ENCODE measurements at places on chromosomes 1 and 21.

GRCh38 chr1:182122913-182123260, 61.4 kb upstream of the ZNF648 start:
- no peak for DNase-seq

GRCh38 chr1:181554465-181554864, 71.1 kb downstream of the CACNA1E start:
- no peak for DNase-seq

DNA sequence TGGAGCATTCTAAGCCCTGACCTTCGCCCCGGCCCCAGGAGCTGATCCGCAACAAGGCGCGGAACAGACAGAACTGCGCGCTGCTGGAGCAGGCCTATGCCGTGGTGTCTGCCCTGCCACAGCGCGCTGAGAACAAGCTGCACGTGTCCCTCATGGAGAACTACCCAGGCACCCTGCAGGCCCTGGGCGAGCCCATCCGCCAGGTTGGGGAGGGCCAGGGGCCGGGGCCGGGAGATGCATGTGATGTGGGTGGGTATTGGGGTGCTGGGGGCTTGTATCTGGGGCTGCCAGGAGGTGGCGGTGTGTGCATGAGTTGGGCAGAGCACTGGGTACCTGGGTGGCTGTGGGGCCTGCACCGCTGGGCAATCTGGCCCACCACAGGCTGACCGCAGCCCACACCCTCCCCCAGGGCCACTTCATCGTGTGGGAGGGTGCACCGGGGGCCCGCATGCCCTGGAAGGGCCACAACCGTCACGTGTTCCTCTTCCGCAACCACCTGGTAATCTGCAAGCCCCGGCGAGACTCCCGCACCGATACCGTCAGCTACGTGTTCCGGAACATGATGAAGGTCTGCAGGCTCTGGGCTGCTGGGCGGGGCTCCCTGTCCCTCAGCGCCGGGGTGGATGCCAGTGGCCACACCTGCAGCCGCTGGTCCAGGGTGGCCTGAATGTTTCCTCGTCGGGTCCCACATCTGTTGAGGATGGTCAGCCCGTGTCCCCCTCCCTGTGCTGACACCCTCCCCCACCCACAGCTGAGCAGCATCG, 65.8 kb downstream of the TRIM11 start:
- DNase-seq = no peak

- no peak for DNase-seq
Observed at GRCh38 chr1:228655796-228656394, 79.4 kb upstream of the RHOU start.

- no peak for DNase-seq
Observed at GRCh38 chr1:157252473-157252872, 114.3 kb upstream of the ETV3 start.

GRCh38 chr21:44615911-44616590, 4.2 kb downstream of the KRTAP10-8 start:
- DNase-seq = no peak

DNA sequence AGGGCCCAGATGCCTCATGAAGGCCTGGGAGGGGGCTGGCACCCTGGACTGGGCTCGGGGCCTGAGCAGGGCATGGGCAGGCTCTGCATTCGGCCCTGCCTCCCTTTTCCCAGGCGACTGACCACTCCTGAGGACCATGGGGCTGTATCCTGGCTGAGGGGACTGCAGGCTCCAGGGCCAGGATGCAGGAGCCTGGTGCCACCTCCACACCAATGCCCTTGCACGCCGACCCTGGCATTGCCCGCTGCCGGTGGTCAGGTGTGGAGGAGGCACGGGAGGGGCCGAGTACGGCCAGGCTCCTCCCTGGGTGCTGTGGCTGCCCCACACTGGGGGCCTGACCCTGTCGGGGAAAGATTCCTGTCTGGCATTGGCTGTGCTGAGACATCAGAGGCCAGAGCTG, 128.9 kb downstream of the SIK1 start:
- no peak for DNase-seq

GRCh38 chr1:25356848-25357247, 18.7 kb downstream of the TMEM50A start:
- DNase-seq = no peak

DNA sequence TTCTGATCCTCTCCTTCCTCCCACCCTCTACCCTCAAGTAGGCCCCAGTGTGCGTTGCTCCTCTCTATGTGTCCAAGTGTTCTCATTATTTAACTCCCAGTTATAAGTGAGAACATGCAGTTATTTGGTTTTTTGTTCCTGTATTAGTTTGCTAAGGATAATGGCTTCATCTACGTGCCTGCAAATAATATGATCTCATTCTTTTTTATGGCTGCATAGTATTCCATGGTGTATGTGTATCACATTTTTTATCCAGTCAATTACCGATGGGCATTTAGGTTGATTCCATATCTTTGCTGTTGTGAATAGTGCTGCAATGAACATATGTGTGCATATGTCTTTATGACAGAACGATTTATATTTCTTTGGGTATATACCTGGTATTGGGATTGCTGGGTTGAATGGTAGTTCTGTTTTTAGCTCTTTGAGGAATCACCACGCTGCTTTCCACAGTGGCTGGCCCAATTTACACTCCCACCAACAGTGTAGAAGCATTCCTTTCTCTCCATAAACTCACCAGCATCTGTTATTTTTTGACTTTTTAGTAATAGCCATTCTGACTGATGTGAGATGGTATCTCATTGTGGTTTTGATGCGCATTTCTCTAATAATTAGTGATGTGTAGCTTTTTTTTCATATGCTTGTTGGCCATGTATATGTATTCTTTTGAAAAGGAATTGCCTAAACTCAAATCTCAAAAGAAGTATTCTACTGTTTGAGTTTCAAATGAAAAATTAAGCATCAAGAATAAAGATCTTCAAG, 116.9 kb downstream of the ETS2 start:
- no peak for DNase-seq

- no peak for DNase-seq
Observed at GRCh38 chr1:85584923-85585322, 4.4 kb downstream of the CCN1 start.
